ENCODE measurements at places on chromosomes 7 and 10.

GRCh38 chr10:125011926-125012705 is 70.2 kb downstream of the ZRANB1 start:
- DNase-seq = no peak

DNA sequence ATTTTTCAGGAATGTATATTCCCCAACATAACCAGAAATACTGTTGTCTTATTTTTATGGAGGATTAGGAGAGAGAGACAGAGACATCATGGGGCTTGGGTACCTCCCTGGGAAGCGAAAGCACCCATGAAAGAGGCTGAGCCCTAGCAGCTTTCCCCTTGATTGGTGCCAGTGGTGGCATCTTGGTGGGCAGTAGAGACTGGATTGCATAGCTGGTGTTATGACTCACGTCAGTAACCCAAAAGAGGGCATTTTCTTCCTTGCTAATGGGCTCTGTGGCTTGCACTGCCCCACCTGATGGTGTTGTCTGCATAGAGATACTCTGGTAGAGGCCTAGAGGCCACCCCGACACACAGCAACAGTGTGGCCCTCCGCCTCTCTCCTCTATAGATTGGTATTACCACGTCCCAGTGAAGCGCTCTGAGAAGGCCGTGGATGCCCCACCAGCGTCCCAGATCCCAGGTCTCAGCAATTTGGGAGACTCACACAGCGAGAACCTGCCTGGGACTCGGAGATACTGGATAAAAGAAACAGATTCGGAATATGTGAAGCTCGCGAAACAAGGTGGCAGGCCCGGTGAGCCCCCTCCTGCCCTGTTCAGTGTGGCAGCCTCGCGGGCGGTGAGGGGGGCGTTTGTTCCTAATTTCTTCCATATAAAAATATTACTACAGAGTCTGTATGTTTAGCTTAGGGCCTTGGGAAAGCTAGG is 5.8 kb downstream of the C7orf57 start:
- no peak for DNase-seq

DNA sequence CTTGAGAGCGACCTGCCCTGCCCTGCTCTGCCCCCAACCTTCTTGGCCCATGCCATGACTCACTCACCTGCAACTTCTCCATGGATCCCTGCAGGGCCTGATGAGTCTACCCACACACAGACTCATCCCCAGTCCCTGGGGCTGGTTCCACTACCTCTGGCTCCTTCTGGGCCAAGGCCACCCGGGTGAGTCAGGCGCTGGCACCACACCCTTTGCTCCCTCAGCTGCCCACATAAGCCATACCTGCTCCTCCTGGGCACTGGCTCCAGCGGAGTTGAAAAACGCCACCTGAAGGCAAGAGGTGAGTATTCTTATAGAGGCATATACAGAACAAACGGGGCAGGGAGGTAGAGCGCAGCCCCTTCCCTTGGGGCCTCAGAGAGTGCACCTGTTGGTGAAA is 16.2 kb upstream of the MTPAP start:
- DNase-seq = no peak

DNA sequence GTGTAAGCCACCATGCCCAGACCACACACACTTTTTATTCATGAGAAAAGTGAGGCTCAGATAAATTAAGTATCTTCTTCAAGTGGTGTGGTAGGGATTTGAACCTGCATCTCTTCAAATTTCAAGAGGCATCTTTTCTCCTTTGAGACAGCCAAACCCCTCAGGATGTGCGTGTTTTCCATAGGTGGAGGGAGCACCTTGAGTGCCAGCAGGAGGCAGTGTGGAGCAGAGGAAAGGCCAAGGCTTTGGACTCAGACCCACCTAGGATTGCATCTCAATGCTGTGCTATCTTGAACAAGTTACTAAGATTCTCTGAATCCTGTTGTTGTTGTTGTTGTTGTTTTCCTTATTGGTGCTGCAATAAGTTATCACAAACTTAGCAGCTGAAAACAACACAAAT is 40.2 kb upstream of the MYL10 start:
- DNase-seq = no peak

- no peak for DNase-seq
Observed at GRCh38 chr10:52027055-52027705, 286.9 kb upstream of the DKK1 start.

GRCh38 chr10:124625831-124626238 is 118.3 kb downstream of the FAM53B start:
- DNase-seq = no peak

DNA sequence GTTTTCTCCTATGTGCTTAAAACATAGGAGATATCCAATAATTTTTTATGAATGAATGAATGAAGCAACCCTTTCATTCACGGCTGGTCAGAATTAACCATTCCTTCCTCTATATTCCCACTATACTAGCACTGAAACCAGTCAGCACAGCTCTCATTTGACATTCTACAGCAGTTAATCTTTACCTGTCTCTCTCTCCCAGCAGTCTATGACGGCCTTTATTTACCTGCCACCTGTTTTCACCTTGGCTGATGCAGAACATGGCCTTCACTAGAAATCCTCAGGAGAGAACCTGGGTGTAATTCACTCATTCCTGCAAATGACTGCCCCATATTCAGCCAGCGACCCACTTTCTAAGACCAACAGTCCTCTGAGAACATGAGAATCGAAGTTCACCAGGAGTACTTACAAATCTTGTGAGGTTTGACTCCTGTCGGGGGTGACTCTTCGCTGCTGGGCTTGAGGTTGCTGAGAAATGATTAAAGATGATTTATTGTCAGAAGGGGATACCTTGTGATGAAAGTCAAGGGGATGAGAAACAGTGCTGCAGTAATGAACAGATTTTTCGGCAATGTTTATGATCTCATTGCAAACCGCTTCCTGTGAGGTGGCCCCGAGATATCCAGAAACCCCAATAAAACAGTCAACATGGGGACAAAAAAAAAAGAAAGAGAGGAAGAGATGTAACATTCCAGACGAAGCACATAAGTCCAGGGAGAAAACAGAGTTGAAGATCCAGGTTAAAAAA is 30.9 kb upstream of the PDLIM1 start:
- no peak for DNase-seq

DNA sequence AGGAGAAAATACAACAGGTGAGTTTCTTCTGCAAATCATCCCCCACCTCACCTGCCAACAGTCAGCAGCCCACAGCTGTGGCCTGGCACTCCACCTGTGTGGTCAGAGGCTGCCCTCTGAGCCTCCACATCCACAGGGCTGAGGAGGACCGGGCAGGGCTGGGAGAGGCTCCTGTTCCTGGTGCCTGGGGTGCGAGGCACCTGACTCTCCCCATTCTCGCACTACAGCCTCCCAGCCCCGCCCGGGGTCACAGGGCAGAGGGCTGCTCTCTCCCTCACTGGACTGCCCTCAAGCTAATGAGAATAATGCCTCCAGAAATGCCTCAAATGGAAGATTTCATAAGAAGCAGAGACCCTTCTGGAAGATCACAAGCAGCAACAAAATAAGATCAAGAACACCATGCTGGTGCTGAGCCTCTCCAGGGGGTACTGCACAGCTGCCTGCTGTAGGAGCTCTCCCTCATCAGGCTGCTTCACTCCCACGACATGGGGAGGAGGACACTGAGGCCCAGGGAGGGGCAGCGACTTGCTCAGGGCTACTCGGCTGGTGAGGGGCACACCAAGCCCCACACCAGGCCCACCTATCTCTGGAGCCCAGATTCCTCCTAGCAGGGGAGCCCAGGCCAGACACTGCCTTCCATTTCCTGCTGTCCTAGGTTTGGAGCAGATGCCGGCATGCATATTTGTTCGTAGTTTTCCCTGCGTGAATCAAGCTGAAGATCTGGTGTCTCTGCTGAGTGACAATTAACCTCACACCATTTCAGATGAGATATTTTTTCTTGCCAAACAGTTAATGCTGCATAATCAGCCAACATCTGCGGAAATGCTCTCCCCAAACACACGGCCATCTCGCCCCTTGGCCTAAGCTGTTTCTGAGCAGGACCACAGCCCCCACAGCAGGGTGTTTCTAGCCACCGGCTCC is 76.5 kb downstream of the FAM53B start:
- DNase-seq = no peak

GRCh38 chr7:26182706-26183105 is 17.8 kb downstream of the HNRNPA2B1 start:
- DNase-seq = no peak

DNA sequence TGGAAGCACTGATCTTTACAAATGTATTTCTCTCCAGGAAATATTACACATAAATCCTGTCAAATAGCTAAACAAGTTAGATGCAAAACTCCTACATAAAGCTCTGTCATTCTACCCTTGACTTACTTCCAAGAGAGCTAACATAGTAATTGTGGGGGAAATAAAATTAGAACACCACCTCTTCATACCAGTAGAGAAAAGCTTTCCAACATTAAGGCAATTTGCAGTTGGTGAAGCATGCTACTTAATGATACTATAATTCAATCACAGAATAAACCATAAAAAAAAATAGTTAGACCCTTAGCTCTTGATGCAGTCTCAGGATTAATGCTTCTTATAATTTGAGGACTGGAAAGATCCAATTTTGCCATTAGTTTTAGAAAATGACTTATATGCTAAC is 35.2 kb downstream of the SEMA3A start:
- no peak for DNase-seq

GRCh38 chr10:6114805-6115341 is 26.0 kb downstream of the RBM17 start:
- DNase-seq = no peak

DNA sequence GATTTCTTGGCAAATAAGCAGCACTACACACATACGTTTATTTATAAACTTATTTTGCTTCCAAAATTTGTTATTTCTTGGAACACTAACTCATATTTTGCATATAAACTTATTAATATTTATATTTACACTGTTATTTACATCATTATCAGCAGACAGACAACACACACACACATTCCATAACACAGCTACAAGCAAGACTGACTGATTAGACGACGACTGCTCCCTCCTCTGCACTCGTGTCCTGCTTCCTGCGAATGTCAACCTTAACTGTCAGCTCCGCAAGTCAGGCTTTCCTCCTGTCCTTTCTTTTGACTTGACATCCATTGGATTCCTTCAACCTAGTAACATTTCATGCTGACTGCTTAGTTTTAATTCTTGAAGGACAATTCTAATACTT is 96.6 kb downstream of the ATE1 start:
- no peak for DNase-seq

DNA sequence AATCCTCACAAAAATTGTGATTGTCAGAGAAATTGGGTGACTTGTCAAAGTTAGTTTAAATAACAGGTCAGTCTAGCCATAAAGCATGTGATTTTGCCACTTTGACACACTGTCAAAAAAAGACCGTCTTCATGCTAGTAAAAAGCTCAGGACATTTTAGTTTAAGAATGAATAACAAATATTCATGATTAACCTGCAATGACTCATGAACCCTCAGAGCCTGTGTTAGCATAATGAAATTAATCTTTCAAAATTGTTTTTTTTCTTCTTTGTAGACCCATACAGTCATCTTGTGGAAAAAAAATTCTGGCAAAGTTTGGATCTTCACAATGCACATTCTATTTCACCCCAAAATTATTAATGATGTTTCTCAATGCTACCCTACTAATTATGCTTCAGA is 255.2 kb upstream of the POT1 start:
- DNase-seq = no peak

- no peak for DNase-seq
Observed at GRCh38 chr7:1085910-1086421, 1.9 kb upstream of the GPER1 start.

GRCh38 chr7:101108961-101109360 is 17.9 kb upstream of the SERPINE1 start:
- no peak for DNase-seq

- no peak for DNase-seq
Observed at GRCh38 chr7:5479941-5480517, 56.4 kb upstream of the TNRC18 start.

DNA sequence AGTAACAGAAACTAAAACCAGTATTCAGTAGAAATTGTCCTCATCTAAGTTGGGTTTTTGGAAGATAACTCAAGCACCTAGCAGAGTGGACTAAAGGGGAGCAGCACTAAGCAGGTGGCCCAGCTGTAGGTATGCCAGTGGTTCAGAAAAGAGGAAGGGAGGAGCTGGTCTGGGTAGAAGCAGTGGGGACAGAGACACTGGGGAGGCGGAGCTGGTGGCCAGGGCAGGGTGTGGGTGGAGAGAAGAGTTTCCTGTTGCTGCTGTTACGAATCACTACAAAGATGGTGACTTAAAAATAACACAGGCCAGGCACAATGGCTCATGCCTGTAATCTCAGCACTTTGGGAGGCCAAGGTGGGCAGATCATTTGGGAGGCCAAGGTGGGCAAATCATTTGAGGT is 136.2 kb downstream of the WDR11 start:
- no peak for DNase-seq

- no peak for DNase-seq
Observed at GRCh38 chr7:95429241-95429990, 5.4 kb downstream of the PON2 start.

- DNase-seq = no peak
Observed at GRCh38 chr7:157657741-157658740, 321.2 kb downstream of the DNAJB6 start.

- DNase-seq = no peak
Observed at GRCh38 chr7:33776788-33777187, 128.6 kb upstream of the BMPER start.

GRCh38 chr10:62244785-62245467 is 23.7 kb downstream of the RTKN2 start:
- DNase-seq = no peak

DNA sequence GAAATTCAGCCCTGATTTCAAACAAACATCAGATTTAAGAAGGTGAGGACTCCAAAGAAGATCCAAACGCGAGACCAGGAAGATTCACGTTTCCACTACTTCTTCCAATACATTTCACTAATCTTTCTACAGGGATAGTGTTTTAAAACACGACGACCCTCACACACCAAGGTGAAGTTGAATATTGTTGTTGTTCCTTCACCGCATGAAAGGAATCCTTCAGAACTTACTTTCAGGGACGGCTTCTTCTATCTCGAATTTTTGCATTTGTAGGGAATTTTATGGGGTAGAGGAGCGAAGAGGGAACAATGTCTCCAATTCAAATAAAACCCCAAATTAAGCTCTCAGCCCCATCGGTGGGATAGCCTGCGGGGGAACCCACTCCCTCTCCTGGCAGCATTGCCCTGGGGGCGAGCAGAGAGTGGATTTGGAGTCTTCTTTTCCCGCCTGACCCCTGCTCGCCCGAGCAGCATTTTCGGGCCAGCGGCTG is 1.5 kb upstream of the GATA3 start:
- no peak for DNase-seq

- no peak for DNase-seq
Observed at GRCh38 chr10:10132009-10132408, 885.7 kb upstream of the CELF2 start.

- no peak for DNase-seq
Observed at GRCh38 chr10:69475433-69475830, 24.2 kb downstream of the TSPAN15 start.

- no peak for DNase-seq
Observed at GRCh38 chr10:27344568-27345454, 104.2 kb upstream of the ACBD5 start.

DNA sequence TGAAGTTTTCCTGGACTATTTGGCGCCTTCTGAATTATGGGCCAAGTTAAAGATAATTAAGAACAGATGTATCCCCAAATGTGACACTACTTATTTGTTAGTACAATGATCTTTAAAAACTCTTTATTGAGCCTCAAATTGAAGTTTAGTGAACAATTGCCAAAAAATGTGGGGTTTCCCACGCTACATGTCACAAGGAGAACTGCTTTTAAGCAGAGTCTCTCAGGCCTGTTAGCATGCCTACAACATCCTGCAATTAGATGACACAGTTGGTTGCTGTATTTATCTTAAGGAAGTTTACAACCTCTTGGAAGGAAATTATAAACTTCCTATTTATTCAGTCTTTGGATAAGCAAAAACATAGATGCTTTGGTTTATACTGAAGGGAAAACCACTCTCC is 733.0 kb downstream of the TNS3 start:
- no peak for DNase-seq
